ENCODE measurements at places on chromosomes 5 and 9.

DNA sequence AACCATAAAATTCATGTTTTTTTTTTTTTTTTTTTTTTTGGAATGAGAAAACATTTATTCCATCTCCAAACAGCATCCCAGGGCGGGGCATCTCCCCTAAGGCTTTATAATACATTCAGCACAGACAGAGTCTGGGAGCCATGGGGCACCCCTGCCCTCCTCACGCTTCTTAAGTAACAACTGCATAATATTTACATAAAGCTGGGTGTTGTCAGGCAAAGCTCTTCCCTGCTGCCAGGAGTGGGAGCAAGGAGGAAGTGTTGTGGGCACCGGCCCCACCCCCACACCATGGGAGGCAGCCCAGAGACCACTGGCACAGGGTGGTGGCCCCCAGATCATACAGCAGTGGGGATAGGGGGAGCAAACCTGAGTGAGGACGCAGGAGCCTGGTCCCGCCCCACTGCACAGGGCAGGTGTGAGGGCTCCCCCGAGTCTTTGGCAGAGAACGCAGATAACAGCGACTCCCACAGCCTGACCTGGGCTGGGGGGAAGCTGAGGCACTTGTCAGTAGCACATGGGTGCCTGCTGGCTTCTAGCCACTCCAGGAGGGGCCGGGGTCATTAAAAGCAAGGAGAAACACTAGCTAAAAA lies 86.1 kb upstream of the CEP78 start:
- DNase-seq: no peak

DNA sequence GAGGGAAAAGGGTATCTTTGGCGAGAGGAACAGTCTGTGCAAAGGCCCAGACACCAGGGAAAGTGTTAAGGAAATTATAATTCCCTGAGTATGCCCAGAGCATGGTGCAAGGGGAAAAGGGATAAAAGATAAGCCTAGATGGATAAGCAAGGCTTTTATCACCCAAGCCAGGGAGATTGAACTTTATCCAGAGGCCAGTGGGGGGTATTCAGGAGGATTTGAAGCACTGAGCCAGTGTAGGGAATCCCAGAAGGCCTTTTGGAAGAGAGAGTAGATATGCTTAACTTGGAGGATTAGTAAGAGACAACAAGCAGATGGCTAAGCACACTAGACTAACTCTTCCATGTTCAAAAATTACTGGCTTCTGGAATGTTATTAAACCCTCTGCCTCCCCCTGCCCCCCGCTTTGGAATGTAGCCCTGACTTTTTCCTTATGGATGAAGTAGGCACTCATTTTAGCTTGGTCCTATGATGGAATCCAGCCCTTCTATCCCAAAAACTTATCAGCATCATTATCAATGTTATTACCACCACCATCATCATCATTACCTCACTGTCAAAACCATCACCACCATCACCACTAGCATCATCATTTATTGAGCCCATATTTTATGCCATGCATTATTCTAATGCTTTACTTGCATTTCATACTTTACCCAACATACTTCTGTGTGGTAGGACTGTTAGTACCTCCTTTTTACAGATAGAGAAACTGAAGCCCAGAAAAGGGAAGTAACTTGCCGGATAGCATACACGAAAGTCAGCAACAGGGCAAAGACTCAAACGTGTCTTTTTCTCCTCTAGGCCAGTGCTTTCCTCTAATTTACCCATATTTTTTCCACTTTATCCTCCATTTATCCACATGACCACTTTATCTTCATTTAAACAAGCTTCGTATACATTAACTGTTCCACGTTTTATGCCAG lies 237.0 kb downstream of the PAPPA start:
- no peak for DNase-seq

DNA sequence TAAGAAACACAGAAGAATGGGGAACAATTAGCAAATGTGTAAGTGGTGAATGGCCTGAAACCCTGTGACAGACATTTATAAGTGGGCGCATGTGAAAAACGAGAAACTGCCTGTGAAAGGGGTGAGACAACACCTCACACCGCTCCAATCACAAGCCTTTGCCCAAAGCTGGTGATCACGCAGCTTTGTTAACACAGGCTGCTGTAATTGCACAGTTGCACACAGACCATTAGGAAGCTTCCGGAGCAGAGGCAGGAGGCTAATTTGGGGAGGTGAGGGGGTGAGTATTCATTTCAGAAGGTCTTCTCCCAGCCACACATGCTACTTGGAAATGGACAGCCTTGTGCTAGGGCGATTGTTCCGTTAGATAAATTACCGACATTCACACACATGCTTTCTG lies 294.0 kb downstream of the MED10 start:
- DNase-seq: no peak

DNA sequence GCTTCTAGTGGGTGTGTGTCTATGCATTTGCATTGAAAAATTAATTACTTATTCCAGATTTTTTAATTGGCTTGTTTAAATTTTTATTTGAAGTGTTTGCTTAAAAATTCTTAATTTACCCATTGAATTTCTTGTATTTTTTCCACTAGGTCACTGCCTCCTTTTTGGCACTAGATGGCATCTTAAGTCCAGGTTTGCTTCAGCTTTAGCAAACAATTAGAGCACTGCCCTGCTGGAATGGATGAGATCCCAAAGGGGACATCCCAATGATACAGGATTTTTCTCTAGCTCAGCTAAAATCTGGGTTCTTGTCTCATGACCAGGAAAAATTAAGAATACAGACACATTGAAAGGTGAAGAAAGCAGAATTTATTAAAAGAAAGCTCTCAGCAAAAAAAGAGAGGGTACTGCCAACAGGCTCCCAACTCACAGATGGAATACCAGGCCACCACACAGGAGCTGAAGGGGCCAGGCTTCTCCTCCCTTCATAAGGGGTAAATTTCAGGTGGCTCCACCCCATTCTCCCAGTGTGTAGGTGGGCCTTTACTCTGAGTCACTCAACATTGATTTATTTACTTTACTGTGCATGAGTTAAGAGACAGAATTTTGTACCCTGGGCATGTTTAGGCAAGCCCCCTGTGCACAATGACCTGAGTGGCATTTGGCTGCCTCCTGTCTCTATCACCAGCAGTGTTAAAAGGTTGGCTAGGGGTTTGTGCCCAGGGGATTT lies 532.4 kb downstream of the ANXA1 start:
- no peak for DNase-seq

GRCh38 chr5:151720215-151720614 lies 33.5 kb upstream of the SPARC start:
- no peak for DNase-seq

- no peak for DNase-seq
These were observed 550.6 kb downstream of the CDH10 start for GRCh38 chr5:24094081-24094679.

GRCh38 chr5:43642428-43642827 lies 39.4 kb downstream of the NNT start:
- DNase-seq: no peak

GRCh38 chr5:135026645-135027265 lies 7.3 kb downstream of the PITX1 start:
- DNase-seq: no peak

GRCh38 chr9:15404171-15404570 lies 18.5 kb upstream of the SNAPC3 start:
- DNase-seq: no peak

DNA sequence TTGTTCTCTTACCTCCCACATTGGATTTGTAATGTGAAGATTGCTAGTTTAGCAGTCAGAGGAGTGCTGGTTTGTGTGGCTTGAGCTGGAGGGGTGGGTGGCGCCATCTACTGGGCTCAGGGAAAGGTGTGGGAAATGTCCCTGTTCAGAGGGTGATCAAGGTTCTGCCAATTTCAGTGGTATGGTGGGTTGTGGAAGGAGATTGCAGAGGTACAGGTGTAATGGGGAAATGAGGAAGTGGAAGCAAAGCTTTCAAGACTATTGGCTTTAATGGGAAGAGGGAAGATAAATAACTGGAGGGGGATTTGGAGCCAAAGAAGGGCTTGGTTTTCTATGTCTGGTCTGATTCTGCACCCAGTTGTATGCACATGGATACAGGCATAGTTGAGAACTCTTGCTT lies 76.4 kb downstream of the OSMR start:
- peak; percentile 22 for DNase-seq

GRCh38 chr5:41686191-41686590 lies 175.8 kb upstream of the PLCXD3 start:
- no peak for DNase-seq

- DNase-seq: no peak
These were observed 45.7 kb downstream of the BNC2 start for GRCh38 chr9:16824545-16825330.

DNA sequence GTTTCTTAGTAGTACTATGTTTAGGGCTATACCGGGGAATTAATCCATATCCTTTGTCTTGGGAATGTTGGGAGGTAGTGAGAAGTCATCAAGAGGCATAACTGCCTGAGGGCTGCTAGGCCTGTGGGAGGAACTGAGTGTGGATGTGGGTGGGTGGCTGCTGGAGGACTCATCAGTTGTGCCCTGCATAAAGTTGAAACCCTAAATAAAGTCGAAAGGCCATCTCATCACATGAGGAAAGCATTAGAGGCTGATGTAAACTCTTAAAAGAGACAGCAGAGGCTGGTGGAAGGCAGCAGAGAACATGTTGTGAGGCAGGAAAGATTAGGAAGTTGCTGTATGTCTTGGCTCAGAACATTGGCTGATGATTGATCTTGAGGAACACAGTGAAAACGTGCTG lies 143.8 kb downstream of the MAST4 start:
- no peak for DNase-seq

DNA sequence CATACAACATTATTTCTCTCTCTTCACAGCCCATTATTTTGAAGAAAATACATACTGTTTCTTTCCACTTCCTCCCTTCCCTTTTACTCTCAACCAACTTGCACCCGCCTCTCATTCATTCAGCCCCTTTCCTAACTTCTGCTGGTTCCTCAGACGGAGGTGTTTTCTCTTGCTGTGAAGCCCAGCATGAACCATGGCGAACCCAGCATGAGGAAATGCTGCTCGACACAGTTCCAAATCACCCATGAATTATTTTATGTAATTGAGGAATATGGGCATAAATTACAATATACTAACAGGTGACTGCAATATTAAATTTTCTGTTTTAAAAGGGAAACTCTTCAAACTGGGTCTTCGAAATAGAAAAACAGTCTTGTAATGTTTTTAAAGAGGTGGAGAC lies 124.8 kb downstream of the MEF2C start:
- no peak for DNase-seq

GRCh38 chr5:106680330-106680729 lies 990.4 kb downstream of the EFNA5 start:
- DNase-seq: no peak

DNA sequence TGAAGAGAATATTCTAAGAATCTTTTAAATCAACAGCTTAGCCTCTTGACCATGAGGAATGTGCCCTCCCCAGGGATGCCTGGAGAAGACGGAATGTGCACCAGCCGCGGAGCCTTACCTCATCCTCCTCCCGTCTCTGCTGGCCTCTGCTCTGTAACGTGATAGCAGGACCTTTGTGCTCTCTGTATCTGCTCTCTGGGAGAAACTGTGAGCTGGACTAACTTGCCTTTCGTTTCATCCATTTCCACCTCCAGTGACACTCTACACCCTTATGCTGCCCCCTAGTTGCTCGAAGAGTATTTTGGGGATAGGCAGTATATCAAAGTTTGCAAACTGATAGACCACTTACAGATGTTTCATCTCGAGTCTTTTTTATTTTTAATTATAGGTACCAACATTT lies 141.4 kb downstream of the NPR3 start:
- DNase-seq: no peak

DNA sequence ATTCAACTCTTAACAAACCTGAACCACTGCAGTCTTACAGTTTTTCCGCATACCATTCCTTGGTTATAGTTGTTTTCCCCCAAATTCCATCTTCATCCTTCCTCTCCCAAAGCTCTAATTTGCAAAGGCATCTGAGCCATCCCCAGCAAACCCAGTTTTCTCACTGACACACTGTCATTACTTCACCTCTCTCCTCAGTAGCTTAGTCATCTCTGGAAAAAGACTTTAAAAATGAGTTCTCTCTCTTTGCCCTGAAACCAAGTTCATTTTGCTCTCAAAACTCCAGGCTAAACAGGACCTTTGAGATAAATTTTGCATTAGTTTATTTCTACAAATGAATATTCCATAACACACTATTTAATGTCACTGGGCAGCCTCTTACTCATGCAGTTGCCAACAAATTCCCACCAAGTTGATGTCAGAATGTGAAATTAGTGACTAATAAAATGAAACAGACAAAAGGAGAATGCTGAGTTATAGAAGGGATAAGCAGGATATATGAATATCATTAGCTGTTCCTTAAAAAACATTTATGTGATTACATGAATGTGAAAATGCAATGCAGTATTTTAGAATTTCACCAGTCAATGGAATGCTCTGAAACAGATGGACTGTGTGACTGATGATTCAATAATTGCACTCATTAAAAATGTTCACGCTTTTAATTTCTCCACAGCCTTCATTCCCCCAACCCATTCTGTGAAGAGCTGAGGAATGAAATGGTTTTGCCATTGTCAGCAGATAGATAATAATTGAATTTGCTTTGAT lies 107.4 kb upstream of the DMAC1 start:
- DNase-seq: no peak

GRCh38 chr9:93216073-93216365 lies 32.1 kb downstream of the WNK2 start:
- no peak for DNase-seq

Data from activated CD8-positive, alpha-beta memory T cell treated with anti-CD3 and anti-CD28 coated beads for 1 hour (primary cell).